Activated naive CD8-positive, alpha-beta T cell treated with anti-CD3 and anti-CD28 coated beads for 36 hours (primary cell): ENCODE measurements at places on chromosomes 4 and X. TPM values are rescaled to one million over a fixed set of nuclear protein-coding genes. Genes with fewer than 3 reads are reported as not detected.

Gene BST1
- total RNA-seq = 0.54 TPM

Gene GPRIN3
- 9.4 TPM for total RNA-seq

Gene MAGEA4
- total RNA-seq = not detected

Gene PARM1
- 0.04 TPM for total RNA-seq

Gene CLNK
- 0.32 TPM for total RNA-seq

Gene FAM47E
- total RNA-seq = not detected

Gene PI4K2B
- 44.9 TPM for total RNA-seq

DNA sequence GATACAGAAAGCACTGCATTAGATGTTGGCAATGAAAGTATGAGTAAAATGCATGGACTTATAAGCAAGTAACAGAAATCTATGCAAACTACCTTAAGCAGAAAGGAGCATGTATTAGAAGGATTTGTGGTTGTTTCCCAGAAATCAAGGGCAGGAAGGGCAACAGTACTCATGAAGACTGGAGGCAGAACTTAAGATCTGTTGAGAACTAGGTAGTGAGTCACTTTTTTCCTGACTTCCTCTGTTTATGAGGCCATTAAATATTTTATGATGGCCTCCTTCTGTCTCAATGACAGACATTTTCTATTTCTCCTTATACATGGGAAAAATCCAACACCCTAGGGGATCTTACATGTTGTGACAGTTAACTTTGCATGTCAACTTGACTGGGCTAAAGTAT is 398.2 kb downstream of the MID1IP1 start:
- no peak for DNase-seq

- no peak for DNase-seq
Observed at GRCh38 chr4:145481942-145482208, 222 bp downstream of the SMAD1 start.

DNA sequence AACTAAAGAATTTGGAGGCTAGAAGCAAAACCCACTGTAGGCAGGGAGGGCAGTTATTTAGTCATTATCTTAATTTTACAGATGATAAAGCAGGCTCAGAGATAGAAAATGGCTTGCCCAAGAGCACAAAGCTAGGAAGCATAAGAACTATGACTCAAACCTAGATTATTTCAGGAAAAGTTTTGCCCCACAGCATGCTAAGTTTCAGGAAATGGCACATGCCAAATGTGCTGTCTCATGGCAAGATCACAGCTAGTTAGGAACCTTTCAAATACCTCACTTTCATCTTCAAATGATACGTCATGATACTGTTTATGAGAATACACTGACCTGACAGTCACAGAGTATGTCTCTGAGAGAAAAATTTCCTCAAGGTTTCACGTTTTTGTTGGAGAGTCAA is 78.5 kb upstream of the SPANXC start:
- no peak for DNase-seq

- no peak for DNase-seq
Observed at GRCh38 chrX:95441836-95442235, 1242.8 kb upstream of the DIAPH2 start.

DNA sequence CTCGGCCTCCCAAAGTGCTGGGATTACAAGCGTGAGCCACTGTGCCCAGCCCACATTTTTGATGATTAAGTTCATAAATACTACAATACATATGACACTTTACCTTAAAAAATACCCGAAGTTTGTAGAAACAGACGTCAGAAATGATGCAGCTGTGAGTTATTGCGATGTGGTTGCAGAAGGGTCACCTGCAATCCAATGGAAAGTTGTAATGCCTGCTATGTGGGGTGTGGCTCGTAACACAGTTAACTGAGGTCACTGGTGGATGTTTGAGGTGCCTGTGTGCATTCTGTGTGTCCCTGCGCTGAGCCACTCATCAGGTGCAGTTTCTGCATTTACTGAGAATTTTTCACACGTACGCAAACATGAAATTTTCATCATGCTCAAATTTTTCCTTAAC is 64.1 kb downstream of the ANXA5 start:
- DNase-seq = no peak

DNA sequence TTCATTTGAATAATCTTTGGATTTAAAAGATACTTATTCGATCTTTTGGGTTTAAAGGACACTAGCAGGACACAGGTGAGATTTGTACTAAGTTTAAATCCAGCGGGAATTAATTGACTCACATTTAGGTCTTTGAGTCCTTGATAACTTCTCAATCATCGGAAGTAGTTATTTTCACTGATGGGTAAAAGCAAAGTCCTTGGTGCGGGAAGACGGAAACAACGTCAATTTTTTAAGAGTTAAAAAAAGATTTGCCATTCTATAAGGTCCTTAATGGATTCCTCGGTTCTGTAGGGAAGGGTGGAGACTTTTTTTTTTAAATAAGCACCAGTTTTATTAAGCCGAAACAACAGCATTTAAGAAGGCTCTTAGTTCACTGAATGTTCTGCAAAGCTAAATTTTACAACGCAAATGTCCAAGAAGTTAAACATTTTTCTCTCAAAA is 2.9 kb downstream of the TMSB4X start:
- no peak for DNase-seq

- DNase-seq = no peak
Observed at GRCh38 chr4:7196736-7197135, 4.4 kb downstream of the SORCS2 start.

GRCh38 chr4:81796790-81797528 is 325.3 kb upstream of the RASGEF1B start:
- DNase-seq = no peak
